Foreskin keratinocyte (primary cell): ENCODE measurements at places on chromosomes 1 and 21. TPM values are rescaled to one million over a fixed set of nuclear protein-coding genes. Genes with fewer than 3 reads are reported as not detected.

C1orf94 gene
- not detected in 2 replicates for total RNA-seq

ABCG1 gene
- total RNA-seq: 2.3 and 4.4 TPM in 2 replicates

F5 gene
- total RNA-seq: not detected in 2 replicates

S100B gene
- 0.17 TPM in 1 of 2 replicates, not detected in the other for total RNA-seq

NCSTN gene
- total RNA-seq: 55.2 and 60.9 TPM in 2 replicates

SPRR1A gene
- 7.7 and 12.7 TPM in 2 replicates for total RNA-seq

NFASC gene
- 0.41 and 1.3 TPM in 2 replicates for total RNA-seq

FCRL1 gene
- total RNA-seq: not detected in 2 replicates

AHCYL1 gene
- 42.6 and 45.5 TPM in 2 replicates for total RNA-seq

ADGRB2 gene
- total RNA-seq: 2.5 and 2.8 TPM in 2 replicates

SMG5 gene
- 58.3 and 60.9 TPM in 2 replicates for total RNA-seq

TRAF3IP3 gene
- not detected in 2 replicates for total RNA-seq

NUDT4B gene
- 1.0 and 1.2 TPM in 2 replicates for total RNA-seq

OR10Z1 gene
- total RNA-seq: not detected in 2 replicates

CYP4A11 gene
- not detected in 2 replicates for total RNA-seq

ACTN2 gene
- not detected in 2 replicates for total RNA-seq

NPPB gene
- not detected in 2 replicates for total RNA-seq

CCDC28B gene
- total RNA-seq: 10.7 and 12.7 TPM in 2 replicates

ADORA1 gene
- 0.21 and 0.71 TPM in 2 replicates for total RNA-seq

HMCN1 gene
- 0.46 and 0.85 TPM in 2 replicates for total RNA-seq

PLEKHN1 gene
- 3.0 and 4.6 TPM in 2 replicates for total RNA-seq
